ENCODE measurements at places on chromosomes 6 and 20.

DNA sequence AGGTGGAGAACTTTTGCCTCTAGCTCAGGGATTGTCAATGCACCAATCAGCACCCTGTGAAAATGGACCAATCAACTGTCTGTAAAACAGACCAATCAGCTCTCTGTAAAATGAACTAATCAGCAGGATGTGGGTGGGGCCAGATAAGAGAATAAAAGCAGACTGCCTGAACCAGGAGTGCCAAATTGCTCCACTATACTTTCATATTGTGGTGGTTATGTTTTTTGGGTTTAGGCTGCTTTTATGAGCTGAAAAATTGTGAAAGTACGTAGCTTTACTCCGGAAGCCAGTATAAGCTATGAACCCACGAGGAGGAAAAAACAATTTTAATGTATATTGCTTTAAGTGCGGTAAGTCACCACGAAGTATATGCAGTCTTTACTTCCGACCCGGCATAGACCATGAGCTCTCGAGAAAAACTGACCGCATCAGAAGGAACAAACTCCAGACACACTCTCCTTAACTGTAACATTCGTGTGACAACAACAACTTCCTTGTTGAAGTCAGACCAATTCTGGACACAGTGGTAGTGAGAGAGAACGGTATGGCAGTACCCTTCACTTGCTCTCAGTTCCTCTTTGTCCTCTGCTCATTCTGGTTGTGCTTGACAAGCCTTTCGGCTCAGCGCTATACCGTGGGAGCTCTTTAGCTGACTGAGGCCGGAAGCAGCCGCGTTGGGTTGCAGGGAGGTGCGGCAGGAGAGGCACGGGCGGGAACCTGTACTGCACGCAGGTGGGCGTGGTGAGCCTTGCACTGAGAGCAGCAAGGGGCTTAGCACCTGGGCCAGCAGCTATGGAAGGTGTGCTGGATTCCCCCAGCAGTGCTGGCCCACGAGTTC is 81.9 kb upstream of the E2F3 start:
- no peak for DNase-seq

DNA sequence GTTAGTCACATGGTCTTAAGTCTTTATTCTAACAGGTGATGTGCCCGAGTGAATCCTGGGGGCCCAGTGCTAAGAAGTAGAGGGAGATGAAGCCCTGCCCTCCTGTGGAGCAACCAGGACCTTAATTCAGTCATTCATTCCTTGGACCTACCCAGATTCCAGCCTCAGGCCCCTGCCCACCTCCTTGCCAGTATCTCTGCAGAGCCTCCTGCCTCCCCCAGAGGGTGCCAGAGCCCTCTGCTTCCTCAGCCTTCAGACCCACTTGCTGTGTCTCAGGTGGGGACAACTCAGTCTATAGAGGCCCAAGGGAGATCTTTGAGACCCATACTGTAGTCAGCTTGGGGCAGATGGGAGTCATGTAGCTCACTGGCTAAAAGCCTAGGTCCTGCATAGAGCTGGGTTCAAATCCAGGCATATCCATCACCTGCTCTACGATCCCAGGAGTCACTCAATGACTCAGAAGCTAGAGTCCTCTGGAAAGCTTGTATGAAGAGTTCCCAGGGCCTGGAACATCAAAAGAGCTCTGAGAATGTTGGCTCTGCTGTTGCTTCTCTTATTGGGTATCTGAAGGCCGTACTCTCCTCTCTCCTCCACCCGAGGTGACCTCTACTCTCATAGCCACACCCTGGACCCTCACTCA is 3.9 kb upstream of the SIGLEC1 start:
- DNase-seq, result no peak

DNA sequence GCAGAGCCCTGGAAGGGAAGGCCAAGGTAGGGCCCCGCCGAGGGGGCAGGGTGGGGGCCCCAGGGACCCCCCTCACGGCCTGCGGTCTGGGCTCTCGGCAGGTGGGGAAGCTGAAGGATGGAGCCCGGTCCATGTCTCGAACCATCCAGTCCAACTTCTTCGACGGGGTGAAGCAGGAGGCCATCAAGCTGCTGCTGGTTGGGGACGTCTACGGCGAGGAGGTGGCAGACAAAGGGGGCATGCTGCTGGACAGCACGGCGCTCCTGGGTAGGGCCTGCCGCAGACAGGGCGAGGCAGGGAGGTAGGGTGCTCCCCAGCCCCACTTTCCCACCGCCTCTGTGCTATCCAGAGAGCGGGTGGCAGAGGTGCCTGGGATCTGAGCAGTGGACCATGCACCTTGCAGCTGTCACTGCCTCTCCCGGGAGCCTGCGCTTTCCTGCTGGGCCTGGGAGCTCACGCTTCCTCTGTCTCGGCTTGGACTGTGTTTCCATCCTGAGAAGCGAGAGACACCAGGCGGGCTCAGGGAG is 83.1 kb downstream of the SYNJ2 start:
- DNase-seq, result no peak

GRCh38 chr6:39268171-39268570 is 38.9 kb upstream of the KCNK5 start:
- no peak for DNase-seq

DNA sequence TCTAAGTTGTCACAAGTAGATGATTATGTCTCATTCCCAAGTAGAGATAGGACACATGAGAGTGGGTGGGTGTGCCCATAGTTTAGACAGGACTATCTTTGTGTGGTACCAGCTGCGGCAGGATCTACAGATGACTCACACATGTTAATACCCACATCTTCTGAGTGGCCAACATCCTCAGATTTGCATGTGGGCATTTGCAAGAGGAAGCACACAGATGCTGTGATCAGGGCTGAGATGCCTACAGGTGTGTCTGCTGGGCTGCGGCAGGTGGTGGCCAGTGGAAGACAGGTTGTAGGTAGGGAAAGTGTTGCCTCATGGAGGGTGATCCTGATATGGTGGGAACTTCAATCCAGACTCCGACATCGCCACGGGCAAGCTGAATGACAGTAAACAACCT is 50.8 kb downstream of the UTRN start:
- DNase-seq, result no peak

- DNase-seq, result no peak
These were observed 3.2 kb downstream of the CEP162 start for GRCh38 chr6:84224251-84224650.

GRCh38 chr6:7730784-7731227 is 4.9 kb downstream of the BMP6 start:
- no peak for DNase-seq

- no peak for DNase-seq
These were observed 1092.0 kb downstream of the GRIK2 start for GRCh38 chr6:102485480-102485879.
